ENCODE measurements at places on chromosomes 3 and 15. TPM values are rescaled to one million over a fixed set of nuclear protein-coding genes. Genes with fewer than 3 reads are reported as not detected.

Gene HYAL1
- total RNA-seq, result 0.07 TPM

Gene CPN2
- total RNA-seq, result not detected

Gene ZMAT3
- 17.3 TPM for total RNA-seq

Gene AP3B2
- not detected for total RNA-seq

Gene GOLGA8G
- not detected for total RNA-seq
